Fibroblast of the aortic adventitia (primary cell): ENCODE measurements at places on chromosomes 2 and 18.

DNA sequence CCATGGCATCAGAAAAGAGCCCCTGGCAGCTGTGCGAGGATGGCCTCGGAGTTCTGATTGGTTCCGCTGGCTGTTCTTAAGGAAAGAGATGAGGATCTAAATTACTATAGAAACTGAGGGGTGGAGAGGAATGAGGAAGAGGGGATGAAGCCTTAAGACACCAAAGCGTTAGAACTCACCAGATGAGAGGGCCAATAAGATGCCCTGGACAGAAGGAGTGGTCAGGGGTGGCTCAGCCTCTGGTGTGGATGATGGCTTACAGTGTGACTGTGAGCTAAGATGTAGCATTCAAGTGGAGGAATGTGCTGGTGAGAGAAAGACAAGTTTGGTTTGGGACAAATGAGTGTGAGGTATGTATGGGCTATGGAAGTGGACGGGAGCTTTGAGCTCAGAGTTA, 97.8 kb downstream of the ZFP36L2 start:
- no peak for DNase-seq

DNA sequence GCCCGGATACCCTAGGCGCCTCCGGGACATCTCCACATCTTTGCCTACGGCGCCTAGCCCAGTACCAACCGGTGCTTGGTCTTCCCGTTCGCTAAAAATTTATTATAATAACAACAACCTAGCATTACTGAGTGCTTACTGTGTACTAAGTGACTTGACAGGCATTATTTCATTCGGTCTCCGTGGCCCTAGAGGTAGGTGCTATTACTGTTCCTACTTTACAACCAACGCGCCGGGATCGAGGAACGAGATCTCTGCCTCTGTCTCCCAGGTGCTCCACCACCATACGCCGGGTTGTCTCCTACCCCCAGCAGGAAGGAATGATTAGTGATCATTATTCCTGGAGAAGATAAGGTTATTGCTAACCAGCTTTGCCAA, 657 bp upstream of the BIN1 start:
- DNase-seq: peak; percentile 34

- no peak for DNase-seq
Measured at GRCh38 chr2:2183717-2184116, 147.4 kb downstream of the MYT1L start.

DNA sequence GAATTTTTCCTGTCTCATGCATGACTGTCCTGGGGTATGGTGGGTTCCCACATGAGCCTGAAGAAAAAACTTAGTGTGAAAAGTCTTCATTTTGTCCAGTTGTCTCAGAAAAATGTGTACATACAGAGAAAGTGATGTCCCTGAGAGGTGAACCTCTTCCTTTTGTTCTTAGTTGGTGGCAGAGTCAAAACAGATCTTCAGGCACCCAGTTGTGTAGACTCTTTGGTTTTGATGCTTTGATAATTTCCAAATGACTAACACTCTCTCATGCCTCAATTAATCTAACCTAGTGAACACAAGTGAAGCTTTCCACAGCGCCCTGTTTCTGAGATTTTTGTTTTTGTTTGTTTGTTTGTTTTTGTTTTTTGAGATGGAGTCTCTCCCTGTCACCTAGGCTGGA, 273.5 kb downstream of the PIK3C3 start:
- DNase-seq: no peak

DNA sequence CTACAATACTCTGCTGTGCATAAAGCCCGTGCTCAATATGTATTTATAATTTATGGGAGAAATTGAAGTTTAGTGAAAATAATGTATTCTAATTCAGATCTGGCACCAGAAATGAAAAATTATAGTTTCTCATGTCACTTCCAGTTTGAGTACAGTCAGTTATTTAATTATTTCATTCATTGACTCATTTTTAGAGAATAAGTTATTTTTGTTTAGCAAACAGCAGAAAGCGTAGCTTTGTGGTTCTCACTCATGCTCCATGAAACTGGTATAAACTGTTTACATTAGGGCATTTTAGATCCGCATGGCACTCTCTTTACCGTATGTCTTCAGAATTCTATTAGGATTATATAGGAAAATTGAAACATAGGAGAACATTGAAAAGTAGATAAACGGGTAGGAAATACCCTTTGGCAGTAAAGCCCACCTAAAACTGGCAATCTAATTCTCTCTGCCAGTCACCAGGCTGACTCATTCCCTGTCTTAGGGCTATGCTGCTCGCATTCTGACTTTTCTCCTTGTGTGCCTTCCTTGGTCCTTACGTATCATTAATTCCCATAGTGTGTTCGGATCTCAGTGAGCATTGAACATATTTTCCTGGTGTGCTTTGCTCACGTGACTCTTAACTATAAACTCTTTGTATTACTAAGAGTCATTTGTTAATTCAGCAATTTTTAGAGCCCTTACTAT, 106.0 kb downstream of the ZNF236 start:
- DNase-seq: no peak
